ENCODE measurements at places on chromosomes 5 and 9.

- DNase-seq = no peak
Measured at GRCh38 chr9:78547831-78548230, 250.9 kb downstream of the PSAT1 start.

- no peak for DNase-seq
Measured at GRCh38 chr9:136692185-136693134, 5.2 kb upstream of the AGPAT2 start.

DNA sequence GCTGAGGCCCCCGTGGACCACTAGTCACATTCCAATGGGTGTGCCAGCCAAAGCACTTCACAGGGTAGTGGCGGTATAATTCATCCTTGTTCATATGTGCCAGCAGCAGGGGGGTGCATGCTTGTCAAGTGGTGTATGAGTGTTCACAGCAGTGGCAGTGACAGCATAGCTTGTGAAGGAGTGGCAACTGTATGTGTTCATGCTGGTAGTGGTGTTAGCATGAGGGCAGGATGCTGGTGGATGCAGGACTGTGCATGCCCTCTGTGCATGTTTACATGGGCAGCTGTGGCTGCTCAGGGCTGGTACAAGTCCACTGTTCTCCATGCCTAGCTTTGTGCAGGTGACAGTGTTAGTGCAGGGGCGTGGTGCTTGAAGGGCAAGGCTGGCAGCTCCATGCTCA lies 253.4 kb upstream of the DMAC1 start:
- DNase-seq = no peak

DNA sequence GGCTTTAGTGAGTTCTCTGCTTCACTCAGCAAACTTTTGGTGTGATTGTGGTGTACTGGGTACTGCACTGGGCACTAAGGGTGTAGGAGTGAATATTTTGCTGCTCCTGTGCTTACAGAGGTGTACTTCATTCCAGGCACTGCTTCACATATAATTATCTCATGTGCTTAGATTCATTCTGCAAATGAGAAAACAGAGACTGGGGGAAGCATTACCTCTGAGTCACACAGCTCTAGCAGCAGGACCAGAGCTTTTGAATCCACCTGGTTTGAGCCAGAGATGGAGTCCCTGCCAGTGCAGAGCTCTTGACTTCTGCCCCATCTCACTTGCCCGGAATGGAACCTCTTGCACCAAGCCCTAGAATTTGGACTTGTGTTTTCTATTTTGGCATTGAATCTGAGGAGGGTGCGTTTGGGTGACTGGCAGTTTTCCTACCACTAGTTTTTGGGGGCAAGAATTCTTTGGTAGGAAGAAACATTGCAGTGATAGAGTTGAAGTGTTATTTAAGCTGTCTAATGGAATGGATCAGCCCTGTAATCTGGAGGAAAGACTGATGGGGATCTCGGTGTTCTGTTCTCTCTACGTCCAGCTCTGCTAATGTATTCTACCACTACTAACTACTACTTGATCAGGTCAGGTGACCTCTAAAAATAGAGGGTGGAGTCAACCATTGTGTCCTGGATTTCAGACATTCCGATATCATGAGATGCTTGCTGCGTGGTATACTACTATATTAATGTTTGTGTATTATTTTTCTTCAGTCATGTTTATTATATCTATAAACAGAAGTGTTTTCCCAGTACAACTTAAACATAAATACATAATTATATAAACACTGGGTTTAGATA lies 2.5 kb downstream of the ARHGAP26 start:
- DNase-seq = no peak

DNA sequence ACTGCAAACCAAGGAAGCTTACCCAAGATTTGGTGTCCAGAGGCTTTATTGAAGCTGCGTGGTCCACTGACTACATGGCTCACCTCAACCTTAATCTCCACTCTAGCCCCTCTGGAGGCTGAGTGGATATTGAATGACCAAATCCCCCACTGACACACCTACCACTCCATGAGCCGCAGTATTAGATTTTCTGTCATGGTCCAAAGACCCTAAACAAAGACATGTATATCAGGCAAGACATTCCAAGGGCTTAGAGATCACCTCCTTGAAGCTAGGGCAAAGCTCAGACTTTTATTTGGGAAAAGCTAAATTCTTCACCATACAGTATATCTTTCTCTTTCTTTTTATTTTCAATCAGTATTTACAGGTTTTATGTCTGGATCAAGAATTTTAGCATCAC lies 346.2 kb upstream of the CTNND2 start:
- DNase-seq = no peak

- DNase-seq = no peak
Measured at GRCh38 chr5:107025712-107026497, 644.8 kb downstream of the EFNA5 start.

- no peak for DNase-seq
Measured at GRCh38 chr5:159775890-159776289, 140.4 kb upstream of the ADRA1B start.

GRCh38 chr9:77999231-77999631 lies 32.4 kb downstream of the GNAQ start:
- DNase-seq = no peak

- no peak for DNase-seq
Measured at GRCh38 chr5:75202935-75203334, 33.7 kb downstream of the ANKRD31 start.

- no peak for DNase-seq
Measured at GRCh38 chr5:31106278-31106677, 87.2 kb upstream of the CDH6 start.

- no peak for DNase-seq
Measured at GRCh38 chr9:99128133-99128406, 23.2 kb downstream of the TGFBR1 start.

GRCh38 chr9:105900123-105900522 lies 205.8 kb downstream of the TMEM38B start:
- no peak for DNase-seq

DNA sequence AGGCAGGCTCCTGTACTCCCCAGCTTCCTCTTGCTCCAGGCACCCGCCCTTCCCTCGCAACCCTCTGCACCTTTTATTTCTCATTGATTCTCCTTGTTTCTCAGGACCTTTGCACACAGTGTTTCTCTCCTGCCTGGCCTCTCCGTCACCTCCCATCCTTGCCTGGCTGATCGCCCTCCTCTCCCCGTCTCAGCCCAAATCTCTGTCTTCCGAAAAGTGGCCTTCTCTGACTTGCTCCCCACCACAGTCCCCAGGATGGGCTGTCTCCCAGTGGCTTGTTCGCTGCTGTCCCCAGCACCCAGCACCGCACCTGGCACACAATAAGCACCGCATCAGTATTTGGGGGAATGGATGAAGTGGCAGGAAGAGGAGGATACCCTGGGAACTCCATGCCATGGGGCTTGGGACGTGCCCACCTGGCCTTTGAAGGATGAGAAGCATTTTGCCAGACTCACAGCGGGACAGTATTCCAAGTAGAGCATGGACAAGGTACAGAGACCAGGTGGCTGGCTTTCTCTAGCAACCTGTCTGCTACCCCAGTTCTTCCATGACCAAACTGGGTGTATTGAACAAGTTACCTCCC lies 62.5 kb downstream of the LMX1B start:
- DNase-seq = no peak

DNA sequence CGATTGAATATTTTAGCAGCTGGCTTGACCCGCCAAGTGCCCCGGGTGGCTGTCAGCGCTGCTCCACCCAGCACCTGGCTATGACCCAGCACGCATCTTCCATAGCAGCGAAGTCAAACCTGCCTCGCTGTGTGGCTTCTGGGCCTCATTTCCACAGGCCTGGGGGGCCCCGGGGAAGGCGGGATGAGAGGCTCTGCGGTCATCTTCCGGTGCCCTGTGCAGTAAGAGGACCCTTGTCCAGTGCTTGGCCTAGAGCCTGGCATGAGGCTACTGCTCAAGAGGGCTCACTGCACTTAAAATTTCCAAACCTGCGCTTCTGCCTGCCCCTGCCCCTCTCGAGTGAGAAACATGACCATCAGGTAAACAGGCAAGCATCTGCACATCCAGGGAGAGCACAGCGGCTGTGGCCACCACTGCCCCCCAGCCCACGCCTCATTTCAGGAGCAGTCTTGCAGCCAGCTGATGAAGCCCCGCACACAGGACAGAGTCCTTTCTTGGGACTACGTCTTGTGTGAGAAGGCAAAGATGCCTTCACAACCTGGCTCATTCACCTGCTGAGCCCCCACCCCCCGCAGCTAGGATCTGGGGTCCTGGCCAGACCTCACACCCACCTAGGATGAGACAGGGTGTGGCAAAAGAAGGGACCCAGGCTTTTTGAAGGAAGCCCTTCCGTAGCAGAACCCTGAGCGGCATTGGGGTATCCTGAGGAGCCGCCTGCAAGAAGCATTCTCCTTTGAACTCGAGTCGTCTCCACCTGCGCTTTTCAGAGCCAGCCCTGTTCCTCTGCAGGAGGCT lies 69.5 kb upstream of the UNC5A start:
- DNase-seq = no peak

- DNase-seq = no peak
Measured at GRCh38 chr9:130474106-130474505, 29.3 kb downstream of the ASS1 start.

DNA sequence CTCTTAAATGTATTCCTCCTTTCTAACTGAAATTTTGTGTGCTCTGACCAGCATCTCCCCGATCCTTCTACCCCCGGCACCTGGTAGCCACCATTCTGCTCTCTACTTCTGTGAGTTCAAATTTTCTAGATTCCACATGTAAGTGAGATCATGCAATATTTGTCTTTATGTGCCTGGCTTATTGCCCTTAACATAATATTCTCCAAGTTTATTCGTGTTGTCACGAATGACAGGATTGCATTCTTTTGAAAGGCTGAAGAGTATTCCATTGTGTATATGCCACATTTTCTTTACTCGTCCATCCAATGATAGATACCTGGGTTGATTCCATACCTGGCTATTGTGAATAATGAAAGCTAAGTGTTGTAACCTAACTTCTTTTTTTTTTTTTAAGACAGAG lies 29.0 kb downstream of the FBXL7 start:
- no peak for DNase-seq

DNA sequence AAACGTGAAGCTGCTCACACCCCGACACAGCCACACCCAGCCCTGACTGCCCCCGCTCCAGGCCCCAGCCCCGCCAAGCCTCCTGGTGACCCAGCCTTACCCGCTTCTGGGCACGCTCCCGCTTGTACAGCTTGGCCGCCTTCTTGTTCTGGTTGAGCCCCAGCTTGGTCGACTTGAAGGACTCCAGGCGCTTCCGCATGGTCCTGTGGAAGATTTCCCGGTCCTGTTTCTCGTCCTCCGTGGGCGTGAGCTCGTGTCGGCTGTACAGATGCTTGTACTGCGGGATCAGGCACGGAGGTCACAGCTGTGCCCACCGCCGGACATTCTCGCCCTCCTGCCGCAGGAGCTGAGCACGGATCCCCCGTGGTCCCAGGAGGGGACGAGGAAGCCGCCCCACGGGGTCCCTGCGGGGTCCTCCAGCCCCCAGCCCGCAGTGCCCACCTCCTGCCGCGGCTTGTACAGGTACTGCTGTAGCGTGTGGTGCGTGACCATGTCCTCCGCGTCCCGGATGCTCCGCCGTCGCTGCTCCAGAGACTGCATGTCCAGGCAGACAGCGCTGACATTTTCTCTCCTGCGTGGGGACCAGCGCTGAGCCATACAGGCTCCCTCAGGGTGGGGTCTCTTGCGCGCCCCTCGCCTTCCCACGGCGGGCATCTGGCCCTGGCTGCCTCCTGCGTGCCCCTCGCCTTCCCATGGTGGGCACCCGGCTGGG lies 33.3 kb downstream of the EXOC3 start:
- DNase-seq = no peak

DNA sequence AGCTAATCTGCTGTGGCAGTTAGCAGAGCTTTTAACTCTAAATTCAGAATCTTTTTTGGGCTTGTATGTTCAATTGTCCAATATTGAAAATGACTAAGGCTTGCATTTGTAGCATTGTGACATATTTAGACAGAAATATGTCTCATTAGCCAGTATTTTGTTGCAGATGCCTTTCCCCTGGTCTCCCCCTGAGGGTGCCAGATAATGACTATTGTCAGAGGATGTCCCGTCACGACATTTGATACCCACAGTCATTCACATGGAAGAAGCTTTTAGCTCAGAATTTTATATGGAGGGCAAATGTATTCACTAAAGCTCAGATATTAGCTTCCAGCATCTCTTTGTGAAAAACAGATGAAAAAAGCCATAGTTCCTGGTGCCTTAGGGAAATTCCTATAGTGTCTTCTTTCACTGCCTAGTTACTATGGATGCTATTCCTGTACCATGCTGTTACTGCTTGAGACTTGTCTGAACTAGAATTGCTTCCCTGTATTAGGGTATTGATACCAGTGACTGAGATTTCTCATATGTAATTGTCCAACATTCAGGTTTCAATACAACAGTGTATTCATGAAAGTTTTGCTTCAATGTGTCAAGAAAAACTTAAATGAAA lies 96.2 kb downstream of the CCDC192 start:
- DNase-seq = no peak

DNA sequence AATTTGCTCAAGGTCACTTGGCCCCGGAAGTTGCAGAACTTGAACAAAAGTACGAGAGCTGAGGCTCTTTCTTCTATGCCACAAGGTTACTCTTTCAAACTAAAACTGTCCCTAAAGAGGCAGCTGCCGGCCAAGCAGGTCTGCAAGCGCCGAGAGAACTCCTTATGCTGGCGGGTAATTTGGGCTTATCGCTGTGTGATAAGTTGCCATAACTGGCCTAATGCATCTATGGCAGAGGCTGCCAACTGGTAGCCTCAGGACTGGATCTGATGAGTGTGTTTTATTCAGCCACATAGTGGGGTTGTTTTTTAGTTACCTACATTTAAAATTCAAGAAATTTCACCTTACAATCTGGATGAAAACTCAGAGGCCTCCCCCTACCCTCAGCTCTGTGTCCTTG lies 68.1 kb upstream of the SPOCK1 start:
- no peak for DNase-seq

GRCh38 chr5:172777881-172778814 lies 7.2 kb upstream of the DUSP1 start:
- DNase-seq = peak; percentile 62

DNA sequence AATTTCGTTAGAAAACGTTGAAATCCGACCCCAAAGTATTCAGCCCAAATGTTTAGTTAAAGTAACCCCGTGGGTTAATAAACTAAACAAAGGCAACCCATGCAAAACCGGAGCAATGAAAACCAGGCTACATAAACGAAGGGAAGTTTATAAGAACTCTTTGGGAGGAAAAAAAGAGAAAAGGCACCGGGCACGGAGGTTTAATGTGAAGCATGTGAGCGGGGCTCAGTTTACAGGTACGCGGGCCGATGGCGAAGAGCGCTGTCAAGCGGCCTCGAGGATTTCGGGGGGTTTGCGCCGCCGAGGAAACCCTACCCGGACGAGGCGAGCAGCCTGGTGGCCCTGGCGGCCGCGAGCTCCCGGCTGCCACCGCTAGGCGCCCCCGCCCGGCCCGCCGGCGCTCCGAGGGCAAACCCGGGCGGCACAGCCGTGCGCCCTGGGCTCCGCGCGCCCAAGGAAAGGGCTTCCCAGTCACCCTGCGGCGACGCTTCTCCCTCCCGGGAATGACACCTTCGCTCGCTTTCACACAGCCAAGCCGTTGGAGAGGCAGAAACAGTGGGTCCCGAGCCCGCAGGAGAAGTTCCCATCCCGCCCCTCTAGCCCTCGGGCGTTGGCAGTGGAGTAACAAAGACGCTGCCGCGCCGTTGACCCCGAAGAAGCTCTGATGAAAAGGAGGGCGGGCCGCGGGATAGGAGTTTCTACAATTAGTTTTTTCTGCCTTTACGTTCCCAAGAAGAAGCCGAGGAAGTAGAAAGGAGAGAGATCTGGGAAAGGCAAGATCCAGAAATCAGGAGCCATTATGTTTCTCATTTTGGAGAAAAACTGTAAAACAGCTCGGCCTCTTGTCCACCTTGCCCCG lies 126.0 kb downstream of the TMEM174 start:
- DNase-seq = no peak

- no peak for DNase-seq
Measured at GRCh38 chr5:179241175-179241574, 104.1 kb downstream of the ADAMTS2 start.
